ENCODE measurements at places on chromosomes 11 and 22. TPM values are rescaled to one million over a fixed set of nuclear protein-coding genes. Genes with fewer than 3 reads are reported as not detected.

DNA sequence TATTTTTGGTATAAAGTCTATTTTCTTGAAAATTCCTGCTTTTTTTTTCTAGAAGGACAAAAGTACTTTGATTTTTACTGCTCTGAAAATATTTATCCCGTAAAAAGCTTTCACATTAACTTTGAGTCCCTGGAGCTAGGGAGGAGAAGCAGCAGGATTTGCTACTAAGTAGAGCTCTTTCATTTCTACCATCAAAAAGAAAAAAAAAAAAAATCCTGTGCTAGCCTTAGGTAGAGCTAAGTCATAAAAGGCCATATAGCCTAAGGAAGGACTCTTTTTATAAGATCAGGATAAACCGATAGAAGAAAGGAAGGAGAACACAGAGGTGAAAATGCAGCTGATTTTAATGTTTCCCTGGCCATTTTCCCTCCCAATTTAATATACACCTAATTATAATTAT lies 48.0 kb downstream of the CSTPP1 start:
- DNase-seq = no peak

Gene OR52H1
- total RNA-seq = not detected

GRCh38 chr11:128246810-128247594 lies 340.4 kb downstream of the ETS1 start:
- no peak for DNase-seq

DNA sequence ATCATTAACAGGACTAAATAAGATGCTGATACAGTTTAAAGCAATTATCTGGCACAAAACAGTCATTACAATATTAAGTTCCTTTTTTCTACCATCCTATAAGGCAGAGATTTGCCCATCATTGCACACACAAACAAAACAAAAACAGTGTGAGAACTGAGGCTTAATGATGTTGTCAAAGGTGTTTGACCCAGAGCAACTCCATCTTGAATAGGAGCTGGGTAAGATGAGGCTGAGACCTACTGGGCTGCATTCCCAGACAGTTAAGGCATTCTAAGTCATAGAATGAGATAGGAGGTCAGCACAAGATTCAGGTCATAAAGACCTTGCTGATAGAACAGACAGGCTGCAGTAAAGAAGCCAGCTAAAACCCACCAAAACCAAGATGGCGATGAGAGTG lies 33.2 kb downstream of the CTSC start:
- DNase-seq = no peak

GRCh38 chr11:84969103-84969502 lies 658.0 kb downstream of the DLG2 start:
- DNase-seq = no peak

GRCh38 chr11:41400819-41401382 lies 58.6 kb downstream of the LRRC4C start:
- no peak for DNase-seq

DNA sequence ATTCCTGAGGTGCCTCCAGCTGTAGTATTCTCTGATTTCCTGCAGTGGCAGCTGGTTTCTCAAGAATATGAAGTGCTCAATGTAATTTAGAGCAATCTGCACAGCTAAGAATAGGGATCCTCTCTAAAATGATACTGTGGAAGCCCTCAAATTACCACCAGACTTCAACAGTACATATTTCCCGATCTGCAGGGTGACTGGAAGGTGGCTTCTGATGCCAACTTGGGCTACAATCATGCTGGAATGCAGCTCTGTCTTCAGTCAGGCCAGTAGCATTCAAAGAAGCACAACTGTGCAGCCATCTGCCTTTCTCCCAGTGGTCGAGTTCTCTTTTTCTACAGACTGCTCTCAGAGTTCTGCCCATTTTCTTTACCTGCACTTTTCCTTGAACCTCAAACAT lies 55.5 kb upstream of the CD5 start:
- DNase-seq = no peak

- no peak for DNase-seq
Measured at GRCh38 chr22:38016182-38017151, 32.1 kb upstream of the SOX10 start.

DNA sequence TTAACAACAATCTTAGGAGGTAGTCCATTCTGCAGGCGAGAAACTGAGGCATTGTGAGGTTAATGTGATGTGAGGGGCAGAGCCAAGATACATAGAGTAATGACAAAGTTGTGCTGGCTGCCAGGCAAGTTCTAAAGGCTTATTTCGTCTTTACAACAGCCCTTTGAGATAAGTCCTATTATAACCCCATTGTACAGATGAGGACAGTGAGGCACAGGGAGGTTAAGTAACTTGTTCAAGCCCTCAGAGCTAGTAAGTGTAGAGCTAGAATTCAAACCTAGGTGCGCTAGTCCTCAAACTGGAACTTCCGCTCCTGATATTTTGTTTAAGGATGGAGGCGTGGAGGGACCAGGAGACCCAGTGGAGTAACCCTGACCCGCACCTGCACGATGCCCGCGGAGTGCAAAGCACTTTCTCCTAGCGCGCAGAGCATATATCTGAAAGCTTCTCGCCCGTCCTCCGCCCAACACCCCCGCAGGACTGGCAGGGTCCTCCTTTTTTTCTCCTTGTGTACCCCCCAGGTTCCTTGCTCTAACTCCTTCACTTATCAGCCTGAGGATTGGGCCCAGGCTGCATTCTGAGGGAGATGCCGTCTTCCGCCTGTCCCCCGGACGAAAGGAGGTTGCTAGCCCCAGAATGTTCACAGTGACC lies 4.9 kb upstream of the FLI1 start:
- DNase-seq = no peak

Gene FREY1
- total RNA-seq = 1.3 TPM

- no peak for DNase-seq
Measured at GRCh38 chr11:111183706-111184105, 61.8 kb upstream of the POU2AF2 start.

Gene ARRB1
- total RNA-seq = 115 TPM

DNA sequence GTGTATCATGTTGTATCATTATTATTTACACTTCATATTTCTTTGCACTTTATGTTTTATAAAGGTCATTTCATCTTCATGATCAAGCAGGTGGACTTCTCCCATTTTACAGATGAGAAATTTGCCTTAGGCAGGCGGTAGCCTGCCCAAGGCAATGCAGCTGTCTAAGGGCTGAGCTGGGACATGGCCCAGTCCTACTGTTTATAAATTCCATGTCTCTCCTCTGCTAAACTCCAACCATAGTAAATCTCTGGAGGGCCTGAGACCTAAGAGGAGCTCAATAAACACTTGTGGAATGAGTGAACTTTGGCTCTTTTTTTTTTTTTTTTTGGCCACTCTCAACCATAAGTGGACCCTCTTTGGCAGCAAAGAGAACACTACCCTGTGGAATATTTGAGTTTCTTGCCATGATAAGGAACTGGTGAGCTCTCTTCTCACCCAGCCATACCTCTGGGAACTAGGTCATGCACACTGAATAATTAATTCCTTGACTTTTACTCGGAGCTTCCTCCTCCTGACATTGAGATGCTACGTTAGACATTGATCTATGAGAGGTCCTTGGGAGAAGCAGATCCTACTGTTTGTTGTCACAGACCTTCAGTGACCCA lies 29.9 kb downstream of the MICAL2 start:
- no peak for DNase-seq

DNA sequence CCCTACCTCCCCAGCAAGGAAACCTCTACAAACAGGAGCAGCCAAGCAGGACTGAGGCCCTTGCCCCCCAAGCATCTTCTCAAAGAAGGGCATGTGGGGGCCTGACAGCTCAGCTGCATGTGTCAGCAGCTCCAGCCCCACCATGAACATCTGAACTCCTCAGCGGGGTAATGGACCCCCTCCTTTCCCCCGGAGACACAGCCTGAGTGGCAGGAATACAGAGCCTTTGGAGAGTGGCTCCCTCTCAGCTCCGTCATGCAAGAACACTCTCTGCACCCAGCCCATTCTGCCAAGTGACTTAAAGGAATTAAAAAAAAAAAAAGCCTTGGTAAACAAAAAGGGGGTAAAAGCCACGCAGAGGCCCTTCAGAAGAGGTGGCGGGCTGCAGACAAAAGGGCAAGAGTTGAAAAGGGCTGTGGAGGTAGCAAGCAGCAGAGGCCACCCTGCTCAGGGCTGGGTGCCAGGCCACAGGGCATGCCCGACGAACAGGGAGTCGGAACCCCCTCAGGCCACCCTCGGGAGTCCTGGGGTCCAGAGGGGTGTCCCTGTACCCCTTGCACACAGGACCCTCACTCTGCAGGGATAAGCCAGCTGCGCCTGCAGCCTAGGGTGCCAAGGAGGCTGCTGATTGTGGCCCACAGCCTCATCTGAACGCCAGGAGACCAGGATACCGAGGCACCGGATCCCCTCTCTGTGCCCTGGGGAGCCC lies 62.5 kb downstream of the MACROD1 start:
- no peak for DNase-seq

DNA sequence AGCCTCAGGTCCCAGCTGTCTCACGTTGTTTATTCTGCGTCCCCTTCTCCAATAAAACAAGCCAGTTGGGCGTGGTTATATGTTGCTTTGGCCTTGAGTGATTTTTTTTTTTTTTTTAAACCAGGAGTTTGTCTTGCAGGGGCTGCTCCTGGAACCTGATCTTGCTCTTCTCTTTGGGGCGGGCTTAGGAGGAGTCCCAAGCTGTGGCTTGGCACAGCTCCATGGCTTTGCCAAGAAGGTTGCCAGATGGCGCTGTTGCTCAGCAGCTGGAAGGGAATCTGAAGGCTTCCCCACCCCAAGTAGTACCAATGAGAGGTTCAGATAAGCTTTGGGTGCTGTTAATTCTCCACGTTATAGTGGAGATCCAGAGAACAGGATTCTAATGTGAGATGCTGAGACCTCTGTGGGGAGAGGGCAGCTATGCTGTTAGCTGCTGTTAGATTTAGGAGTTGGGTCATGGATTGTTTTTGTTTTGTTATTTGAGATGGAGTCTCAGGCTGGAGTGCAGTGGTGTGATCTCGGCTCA lies 2.0 kb upstream of the FERMT3 start:
- peak; percentile 71 for DNase-seq

DNA sequence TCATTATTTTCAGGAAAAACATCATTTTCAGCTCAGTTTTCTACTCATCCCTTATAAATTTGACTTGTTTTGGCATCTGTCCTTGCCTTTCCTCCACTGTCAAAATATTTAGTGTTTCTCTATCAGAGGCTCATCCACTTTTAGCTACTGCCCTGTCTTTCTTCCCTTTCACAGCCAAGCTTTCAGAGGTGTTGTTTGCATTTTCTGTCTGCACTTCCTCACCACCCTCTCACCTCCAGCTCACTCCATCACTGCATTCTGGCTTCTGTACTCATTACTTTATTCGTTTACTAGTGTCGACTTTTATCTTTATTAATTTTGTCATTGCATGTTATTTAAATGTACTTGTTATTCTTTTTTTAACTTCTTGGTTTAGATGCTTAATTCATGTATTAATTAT lies 26.7 kb upstream of the NNMT start:
- no peak for DNase-seq

GRCh38 chr11:94788396-94788795 lies 20.2 kb downstream of the AMOTL1 start:
- DNase-seq = no peak

DNA sequence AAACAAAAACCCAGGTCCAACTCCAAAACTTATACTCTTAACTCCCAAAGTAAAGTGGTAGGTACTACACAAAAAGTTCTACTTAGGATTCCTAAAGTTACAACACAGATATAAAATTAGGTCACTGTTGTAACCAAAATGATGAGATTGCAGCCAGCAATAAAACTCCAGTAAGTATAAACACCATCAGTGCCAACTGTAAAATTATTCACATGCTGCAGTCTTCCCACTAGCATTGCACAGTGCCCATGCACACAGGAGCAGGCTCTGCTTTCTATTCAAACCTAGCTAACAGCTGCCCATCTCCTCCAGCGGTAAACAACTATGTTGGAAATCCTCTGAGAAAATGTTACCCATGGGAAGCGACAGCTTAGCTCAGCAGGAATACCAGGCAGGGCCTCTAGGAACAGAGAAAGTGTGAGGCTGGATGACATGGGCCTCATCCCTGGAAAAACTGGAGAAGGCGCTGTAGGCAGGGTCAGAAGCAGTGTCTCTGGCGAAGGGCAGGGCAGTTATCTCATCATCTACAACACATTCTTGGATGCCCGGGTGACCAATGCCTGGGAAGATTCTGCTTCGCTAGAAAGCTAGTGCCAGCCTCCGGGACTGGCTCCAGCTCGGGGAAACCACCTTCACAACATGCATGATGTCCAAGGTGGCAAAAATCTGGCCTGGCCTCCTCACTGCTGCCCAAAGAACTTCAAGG lies 9.1 kb downstream of the CPT1A start:
- no peak for DNase-seq

DNA sequence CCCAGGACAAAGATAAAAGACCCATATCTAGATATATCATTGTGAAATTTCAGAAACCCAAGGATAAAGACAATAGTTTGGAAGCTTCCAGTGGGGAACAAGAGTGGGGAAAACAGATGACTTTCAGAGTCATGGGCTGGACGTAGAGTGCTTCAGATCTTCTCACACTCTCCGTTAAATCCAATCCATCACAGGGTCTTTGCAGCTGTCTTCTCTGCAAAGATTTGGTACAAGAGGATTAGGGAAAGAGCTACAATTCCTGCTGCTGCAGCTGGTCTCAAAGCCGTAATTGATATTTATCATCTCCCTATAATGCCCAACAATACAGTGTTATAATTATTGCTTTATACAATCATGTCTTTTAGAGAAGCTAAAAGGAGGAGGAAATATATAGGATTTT lies 63.4 kb upstream of the CLPB start:
- no peak for DNase-seq

DNA sequence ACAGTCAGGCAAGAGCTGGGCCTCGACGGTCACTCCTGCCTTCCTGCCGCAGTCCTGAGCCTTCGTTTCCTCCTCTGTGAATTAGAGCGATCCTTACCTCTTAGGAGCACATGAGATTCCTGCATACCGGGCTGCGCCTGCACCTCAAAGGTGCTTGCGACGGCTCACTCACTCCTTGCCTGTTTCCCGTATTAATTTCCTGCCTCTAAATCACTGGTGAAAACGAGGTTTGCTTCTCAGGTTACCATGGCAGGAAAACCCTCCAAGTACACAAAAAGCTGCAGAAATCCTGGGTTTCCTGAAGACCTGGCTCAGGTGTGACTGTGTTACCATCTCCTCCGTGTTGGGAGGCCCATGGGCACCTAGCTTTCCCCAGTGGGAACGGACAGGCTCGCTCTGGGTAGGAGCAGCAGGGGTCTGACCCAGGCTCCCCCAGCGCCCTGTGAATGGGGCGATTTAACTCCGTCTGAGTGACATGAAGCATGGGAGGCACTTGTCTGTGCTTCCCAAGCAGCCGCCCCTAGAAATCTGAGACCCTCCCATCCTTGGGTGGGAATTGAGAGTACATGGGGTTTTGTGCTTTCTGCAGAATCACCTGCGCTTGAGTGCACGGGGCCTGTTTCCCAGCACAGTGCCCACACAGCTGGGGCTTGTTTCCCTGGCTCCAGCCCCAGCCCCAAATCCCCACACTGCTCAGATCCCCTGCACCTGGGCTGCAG lies 64.8 kb downstream of the PHF21B start:
- no peak for DNase-seq

- DNase-seq = no peak
Measured at GRCh38 chr22:39029227-39029626, 8.3 kb downstream of the APOBEC3D start.

- DNase-seq = no peak
Measured at GRCh38 chr22:49268924-49269323, 558.7 kb downstream of the BRD1 start.
